Activated CD4-positive, alpha-beta memory T cell treated with anti-CD3 and anti-CD28 coated beads, Interleukin-2, amount 10 ng/mL, durations not matched to agents 7 days and 5 days (primary cell): ENCODE measurements at places on chromosomes 11 and 22. TPM values are rescaled to one million over a fixed set of nuclear protein-coding genes. Genes with fewer than 3 reads are reported as not detected.

The LRRN4CL gene
- 0.18 TPM for total RNA-seq

The KREMEN1 gene
- not detected for total RNA-seq

The CARD18 gene
- not detected for total RNA-seq

- no peak for DNase-seq
Observed at GRCh38 chr22:49867303-49868265, 13.9 kb downstream of the ZBED4 start.

- no peak for DNase-seq
Observed at GRCh38 chr11:102110761-102111010, 439 bp downstream of the YAP1 start.

DNA sequence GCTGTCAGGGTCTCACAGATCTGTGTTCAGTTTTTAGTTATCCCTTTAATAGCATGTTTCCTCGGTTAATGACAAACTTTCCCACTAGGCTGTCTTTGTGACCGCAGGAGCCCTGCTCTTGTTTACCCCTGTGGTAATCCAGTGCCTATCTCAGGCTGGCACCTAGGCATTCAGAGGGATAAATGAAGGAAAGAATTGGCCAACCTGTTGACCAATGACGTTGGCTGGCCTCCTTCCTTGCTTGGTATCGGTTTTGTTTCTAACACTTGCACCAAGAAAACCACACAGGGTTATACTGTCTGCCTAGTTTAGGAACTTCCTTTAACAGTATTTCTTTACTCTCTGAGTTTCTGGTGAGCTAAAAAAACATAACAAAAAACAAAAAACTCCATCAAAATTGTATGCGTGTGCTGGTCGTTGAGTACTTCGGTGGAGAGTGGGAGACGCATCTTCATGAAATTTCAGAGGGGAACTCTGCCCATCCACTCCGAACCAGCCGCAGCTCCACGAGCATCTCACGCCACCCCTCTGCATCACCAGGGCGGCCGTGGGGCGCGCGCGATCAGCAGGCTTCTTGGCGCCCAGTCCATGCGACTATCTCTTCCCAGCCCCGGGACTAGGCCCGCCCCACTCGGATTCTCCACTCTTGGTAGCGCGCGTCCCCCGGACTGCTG lies 563 bp upstream of the ENDOD1 start:
- DNase-seq: peak; percentile 49

DNA sequence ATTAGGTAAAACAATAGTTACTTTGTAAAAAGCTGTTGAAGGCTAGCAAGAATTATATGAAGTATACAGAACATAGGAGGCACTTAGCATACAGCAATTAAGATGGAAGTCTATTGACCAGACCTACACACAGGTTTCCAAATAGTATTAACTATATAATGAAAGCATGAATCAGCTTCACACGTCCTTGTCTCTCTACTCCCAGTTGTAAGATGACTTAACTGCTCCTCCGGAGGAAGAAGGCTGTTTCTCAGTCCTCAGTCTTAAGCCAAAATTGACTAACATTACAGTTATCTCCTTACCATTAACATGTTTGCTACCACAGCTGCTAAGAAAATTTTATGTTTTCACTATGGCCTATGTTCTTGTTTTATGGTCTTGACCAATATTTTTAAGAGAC lies 24.7 kb downstream of the SIK3 start:
- DNase-seq: no peak

DNA sequence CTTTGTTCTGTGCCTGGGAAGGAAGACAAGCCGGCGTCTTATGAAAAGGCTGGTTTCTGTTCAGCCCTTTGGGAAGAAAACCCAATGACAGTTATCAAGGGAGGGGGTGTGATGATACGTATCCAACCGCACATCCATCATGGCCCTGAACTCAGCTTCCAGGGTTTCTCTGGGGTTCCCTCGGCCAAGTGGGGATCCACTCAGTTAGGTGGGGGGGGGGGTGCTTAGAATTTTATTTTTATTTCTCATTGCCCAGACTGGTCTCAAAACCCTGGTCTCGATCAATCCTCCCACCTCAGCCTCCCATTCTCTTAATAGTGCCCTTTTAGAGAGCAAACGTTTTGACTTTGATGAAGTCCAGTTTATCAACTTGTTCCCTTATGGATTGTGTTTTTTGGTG lies 25.7 kb downstream of the KCNQ1 start:
- DNase-seq: no peak

DNA sequence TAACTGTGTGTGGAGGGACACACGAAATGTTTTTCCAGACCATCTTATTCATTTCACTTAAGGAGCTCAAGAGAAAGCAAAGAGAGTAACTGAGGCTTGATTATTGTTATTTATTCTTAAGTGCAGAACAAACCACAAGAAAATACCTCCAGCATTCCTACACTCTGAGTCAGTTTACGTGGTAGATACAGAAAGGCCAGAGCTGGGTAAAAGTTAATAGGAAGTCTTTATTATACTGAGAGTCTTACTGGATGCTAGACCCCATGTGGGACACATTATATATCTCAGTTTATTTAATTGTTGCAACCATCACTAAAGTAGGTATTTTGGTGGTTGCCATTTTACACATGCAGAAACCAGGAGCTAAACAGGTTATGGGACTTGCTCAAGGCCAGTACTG lies 261.4 kb upstream of the POU2AF2 start:
- DNase-seq: no peak
